ENCODE measurements at places on chromosomes 4 and X. TPM values are rescaled to one million over a fixed set of nuclear protein-coding genes. Genes with fewer than 3 reads are reported as not detected.

DNA sequence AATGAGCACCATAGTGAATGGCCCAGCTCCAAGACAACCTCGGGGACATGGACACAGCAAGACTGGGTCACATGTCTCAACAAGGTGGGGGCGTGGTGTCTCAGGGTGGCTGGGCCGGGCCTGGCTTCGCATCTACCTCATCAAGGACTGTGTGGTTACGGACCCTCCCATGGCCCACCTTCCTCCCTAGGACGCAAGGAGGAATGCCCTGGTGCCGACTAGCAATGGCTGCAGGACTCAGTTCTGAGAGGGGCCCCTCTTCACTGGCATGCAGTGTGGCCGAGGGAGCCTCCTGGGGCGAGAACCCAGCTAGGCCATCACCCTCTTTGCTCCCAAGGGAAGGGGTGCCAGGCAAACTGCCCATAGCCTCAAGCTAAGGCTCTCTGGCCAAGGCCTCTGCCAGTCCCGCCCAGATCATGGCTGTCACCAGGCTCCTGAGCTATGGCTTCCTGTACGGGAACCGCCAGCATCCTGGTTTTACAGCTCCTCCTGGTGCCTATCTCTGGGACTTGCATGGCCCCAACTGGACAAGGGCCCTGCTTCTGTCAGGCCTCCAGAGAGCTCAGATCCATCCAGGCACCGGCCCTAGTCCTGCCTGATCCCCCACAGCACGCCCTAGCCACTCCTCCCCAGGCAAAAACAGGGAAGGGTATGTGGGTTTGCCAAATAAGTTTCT lies 218.0 kb upstream of the AGTR2 start:
- DNase-seq, result no peak
- H3K27me3 ChIP-seq, result no peaks in the 10 kb centered on the region
- H3K4me3 ChIP-seq, result no peak overlapping the region
- no peak overlapping the region for H3K27ac ChIP-seq

GRCh38 chr4:4247696-4248028 lies 361 bp downstream of the TMEM128 start:
- peaks cover 4% of the 10 kb centered on the region for H3K36me3 ChIP-seq
- peak overlapping the region; percentile 74 for H3K4me3 ChIP-seq
- DNase-seq, result no peak
- H3K27me3 ChIP-seq, result no peaks in the 10 kb centered on the region
- peak overlapping the region; percentile 80 for H3K27ac ChIP-seq

DNA sequence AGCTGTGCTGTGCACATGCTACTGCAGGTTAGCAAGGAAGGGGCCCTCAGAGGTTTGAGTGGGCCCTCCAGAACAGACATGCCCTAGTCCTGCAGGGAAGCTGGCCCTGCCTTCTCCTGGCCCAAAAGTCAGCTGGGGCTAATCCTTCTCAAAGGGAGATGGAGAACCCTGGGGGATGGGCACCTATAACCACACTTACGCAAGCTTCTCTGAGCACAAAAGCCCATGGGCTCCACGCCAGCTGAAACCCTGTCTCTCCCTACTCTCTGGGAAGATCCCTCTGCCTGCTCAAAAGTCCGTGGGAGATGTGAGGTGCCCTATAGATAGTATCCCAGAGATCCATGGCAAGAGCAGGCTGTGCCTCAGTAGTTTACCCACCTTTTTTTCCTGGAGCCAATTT lies 58.9 kb upstream of the DKK2 start:
- H3K4me3 ChIP-seq, result no peak overlapping the region
- DNase-seq, result no peak
- no peaks in the 10 kb centered on the region for H3K27me3 ChIP-seq
- H3K27ac ChIP-seq, result no peak overlapping the region

FATE1 gene
- total RNA-seq, result 0.32 TPM

KDR gene
- total RNA-seq, result 13.4 TPM

FAM47A gene
- total RNA-seq, result not detected

AR gene
- total RNA-seq, result 20.1 TPM
